ENCODE measurements at places on chromosomes 5 and 9.

- H3K36me3 ChIP-seq, result no peaks in the 10 kb centered on the region
- no peak overlapping the region for H3K4me3 ChIP-seq
- no peak overlapping the region for H3K27ac ChIP-seq
- peaks cover 10% of the 10 kb centered on the region for H3K4me1 ChIP-seq
These were observed 4.6 kb downstream of the ARAP3 start for GRCh38 chr5:141677415-141677814.

GRCh38 chr5:155872629-155873220, 454.2 kb upstream of the SGCD start:
- no peak overlapping the region for H3K27ac ChIP-seq
- no peak for DNase-seq
- no peaks in the 10 kb centered on the region for H3K36me3 ChIP-seq
- no peaks in the 10 kb centered on the region for H3K27me3 ChIP-seq
- H3K4me3 ChIP-seq, result no peak overlapping the region

DNA sequence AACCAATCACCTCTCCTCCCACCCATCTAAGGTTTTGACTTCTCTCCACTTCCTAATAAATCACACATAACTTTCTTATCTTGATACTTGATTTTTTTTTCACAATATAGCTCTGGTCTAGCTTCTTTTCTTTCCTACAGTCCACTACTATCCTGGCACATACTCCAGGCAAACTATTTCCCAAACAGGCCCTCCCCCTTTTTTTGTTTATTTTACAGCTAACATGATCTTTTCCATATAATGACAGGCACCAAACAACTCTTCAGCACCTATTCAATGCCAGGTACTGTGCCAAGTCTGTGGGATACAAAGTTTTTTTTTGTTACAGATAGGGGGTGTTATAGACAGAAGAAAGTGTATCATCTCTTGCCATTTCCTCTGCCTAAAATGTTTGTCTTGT, 7.9 kb downstream of the TYRP1 start:
- H3K4me1 ChIP-seq, result no peaks in the 10 kb centered on the region
- H3K27me3 ChIP-seq, result no peaks in the 10 kb centered on the region

GRCh38 chr9:134491856-134492255, 149.7 kb upstream of the COL5A1 start:
- no peak overlapping the region for H3K27ac ChIP-seq
- no peaks in the 10 kb centered on the region for H3K27me3 ChIP-seq
- no peaks in the 10 kb centered on the region for H3K36me3 ChIP-seq

DNA sequence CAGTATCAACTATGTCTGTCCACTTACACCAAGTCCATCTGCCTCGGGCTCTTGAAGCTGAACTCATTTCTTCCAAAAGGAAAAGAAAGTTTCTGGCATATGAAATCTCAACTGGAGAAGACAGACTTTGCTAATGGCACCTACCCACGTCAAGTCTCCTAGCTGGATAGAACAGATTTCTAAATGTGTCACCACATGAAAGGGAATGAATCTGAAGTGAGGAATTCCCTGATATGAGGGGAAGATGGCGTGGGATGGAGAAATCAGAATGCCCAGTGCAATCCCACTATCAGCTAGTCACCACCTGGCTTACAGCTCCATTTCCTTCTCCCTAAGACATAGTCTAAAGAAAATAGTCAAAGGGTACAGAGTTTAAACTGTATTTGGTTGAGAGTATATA, 144.7 kb downstream of the PAPPA start:
- no peak overlapping the region for H3K4me3 ChIP-seq
- no peak overlapping the region for H3K27ac ChIP-seq
- no peak for DNase-seq
- H3K4me1 ChIP-seq, result no peaks in the 10 kb centered on the region
- H3K36me3 ChIP-seq, result no peaks in the 10 kb centered on the region

DNA sequence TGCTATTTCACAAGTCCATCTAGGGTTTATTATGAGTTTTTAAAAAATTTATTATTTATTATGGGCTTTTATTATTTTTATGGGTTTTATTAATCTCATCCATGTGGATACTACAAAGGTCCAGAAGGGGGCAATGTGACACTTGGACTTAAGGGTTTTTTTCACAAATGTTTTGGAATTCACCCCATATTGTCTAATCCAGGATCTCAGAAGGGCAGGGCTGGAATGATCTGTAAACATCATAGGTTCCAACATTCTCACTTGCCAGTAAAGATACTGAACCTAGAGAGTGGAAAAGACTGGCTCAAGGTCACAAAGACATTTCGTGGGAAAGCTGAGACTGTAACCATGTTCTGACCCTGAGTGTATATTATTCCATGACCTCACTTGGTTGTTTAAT, 35.6 kb downstream of the NIM1K start:
- no peak overlapping the region for H3K27ac ChIP-seq
- no peaks in the 10 kb centered on the region for H3K27me3 ChIP-seq
- peaks cover 7% of the 10 kb centered on the region for H3K4me1 ChIP-seq
- no peaks in the 10 kb centered on the region for H3K36me3 ChIP-seq
- no peak overlapping the region for H3K4me3 ChIP-seq
- peak; percentile 17 for DNase-seq

DNA sequence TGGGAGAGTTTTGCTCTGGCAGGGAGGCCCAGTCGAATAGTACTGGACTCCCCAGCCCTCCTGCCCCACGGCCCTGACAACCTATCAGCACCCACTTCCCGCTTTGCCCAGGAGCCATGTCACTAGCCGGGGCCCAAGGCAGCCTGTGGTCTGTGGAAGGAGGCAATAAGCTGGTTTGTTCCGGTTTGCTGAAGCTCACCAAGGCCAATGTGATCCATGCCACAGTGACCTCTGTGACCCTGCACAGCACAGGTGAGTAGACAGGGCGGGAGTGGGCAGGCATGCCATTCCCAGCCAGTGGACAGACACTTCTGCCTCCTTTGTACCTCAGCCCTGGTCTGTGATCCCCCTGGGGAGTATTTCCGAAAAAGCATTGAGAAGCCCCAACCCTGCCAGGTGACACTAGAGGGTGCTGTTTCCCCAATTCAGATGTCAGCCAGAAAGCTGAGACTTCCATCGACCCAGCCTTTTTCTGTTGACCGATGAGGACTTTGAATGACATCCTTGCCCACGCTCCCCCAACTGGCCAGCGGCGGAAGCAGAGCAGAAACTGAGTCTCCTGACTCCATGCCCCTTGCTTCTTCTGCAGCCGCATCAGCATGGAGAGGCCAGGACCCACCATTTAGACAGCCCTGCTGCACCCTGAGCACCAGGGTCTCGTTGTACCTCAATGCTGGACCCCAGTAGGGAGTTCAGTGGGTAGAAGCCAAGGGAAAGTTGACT, 9.6 kb downstream of the PCYOX1L start:
- no peak overlapping the region for H3K4me3 ChIP-seq
- H3K36me3 ChIP-seq, result no peaks in the 10 kb centered on the region
- peaks cover 18% of the 10 kb centered on the region for H3K4me1 ChIP-seq

DNA sequence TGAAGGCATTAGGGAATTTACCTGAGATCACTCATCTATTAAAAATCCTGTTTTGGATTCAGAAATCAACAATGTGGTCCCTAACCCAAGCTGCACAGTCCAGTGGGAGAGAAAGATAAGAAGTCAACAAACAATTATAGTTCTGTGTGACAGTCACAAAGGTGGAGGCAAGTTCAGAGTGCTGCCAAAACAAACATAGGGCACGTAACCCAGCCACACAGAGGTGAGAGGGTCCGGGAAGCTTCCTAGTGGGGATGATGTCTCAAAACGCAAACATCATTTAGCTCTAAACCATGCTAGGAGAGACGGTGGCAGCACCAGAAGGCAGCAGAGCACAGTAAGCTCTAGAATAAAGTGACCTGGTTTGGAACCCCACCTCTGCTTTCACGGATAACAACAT, 158.9 kb downstream of the MAPKAP1 start:
- DNase-seq, result no peak
- H3K4me1 ChIP-seq, result peaks cover 42% of the 10 kb centered on the region
- no peak overlapping the region for H3K27ac ChIP-seq
- no peaks in the 10 kb centered on the region for H3K27me3 ChIP-seq
- H3K4me3 ChIP-seq, result no peak overlapping the region
- no peaks in the 10 kb centered on the region for H3K36me3 ChIP-seq

DNA sequence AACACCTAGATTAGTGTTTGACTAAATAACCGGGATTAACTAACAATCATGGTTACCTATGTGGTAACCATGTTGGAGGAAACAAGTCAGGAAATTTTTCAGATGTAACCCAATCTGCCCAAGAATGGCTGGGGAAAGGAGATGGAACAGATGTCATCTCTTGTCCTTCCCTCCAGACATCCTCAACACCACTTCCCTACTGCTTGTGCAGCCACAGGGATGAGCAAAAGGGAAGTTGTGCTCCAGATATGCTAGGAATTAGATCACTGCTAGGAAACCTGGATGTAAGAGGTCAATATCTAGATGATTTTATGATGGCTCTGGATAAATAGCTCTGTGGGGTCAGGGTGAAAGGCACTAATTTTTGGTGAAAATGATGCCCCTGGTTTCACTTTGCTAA, 61.3 kb upstream of the ELL2 start:
- DNase-seq, result no peak
- peaks cover 38% of the 10 kb centered on the region for H3K4me1 ChIP-seq
- no peaks in the 10 kb centered on the region for H3K27me3 ChIP-seq
- H3K27ac ChIP-seq, result no peak overlapping the region
- no peaks in the 10 kb centered on the region for H3K36me3 ChIP-seq
- no peak overlapping the region for H3K4me3 ChIP-seq

DNA sequence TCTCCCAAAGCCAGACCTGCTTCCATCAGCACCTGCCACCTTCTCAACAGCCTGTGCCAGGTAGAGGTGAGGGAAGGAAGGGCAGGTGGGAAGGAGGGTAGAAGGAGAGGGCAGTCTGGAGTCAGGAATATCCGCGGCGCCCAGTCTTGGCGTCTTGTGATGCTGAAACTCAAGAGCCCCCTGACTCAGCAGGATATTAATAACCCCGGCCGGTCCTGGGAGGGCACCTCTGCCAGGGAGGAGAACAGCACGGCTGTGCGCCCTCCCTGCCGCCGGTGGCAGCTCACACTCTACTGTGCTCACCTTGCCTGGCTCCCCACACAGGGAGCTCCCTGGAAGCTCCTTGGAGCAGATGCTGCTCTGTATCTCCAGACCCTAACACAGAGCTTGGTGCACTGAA, 11.6 kb upstream of the NTNG2 start:
- no peak overlapping the region for H3K27ac ChIP-seq
- no peak for DNase-seq
- no peaks in the 10 kb centered on the region for H3K36me3 ChIP-seq
- H3K4me1 ChIP-seq, result no peaks in the 10 kb centered on the region
- H3K4me3 ChIP-seq, result no peak overlapping the region

DNA sequence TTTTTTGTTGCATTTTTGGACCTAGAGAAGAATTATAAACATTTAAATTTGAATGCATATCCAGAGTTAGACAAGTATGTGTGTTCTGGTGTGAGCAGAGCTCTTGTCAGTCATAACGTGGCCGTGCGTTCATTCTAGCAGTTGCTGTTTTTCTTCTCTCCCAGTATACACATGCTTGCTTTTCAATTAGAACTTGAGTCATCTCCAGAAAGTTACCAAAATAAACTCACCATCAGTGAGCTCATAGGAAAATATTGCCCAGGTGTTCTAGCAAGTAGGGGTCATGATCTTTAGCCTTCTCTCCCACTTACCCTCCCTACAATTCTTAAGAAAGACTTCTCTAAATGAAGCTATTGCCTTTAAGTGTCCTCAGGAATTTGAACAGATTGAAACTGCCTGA, 247.5 kb upstream of the TUT7 start:
- no peaks in the 10 kb centered on the region for H3K36me3 ChIP-seq
- H3K27me3 ChIP-seq, result no peaks in the 10 kb centered on the region
- no peak overlapping the region for H3K4me3 ChIP-seq
